Activated T-cell treated with anti-CD3 and anti-CD28 coated beads, Interleukin-2, amount 50 U/mL, for 24 hours (primary cell): ENCODE measurements at places on chromosomes 1 and 21.

GRCh38 chr1:240909701-240910457 is 297.9 kb upstream of the GREM2 start:
- DNase-seq = no peak

DNA sequence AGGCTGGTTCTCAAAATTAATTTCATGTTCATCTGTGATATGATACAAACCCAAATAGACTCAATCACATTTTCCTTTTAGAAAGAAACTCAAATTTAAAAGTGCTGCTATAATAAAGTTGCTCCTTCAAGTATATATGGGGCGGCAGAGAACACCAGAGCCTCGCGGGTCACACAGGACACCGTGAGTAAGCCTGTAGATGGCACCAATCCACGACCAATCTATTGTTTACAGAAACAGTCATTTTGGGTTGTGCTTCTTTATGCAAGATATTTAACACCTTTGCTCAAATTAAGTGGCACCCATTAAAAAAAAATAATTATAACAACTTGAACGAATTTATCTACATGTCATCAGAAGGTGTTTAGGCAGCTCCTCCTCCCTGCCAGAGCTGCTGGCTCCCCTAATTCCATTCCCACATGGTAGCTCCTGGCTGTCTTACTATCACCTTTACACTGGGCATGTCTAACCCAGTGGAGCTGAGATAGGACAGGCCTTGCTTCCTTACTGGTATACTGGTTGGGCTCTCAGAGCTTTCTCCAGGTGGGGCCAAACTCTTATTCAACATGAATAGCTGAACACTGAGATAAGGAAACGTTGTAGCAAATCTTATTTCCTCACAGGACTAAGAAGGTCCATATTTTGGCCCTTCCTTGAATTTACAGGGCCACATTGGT is 287.0 kb downstream of the SDCCAG8 start:
- no peak for DNase-seq

- no peak for DNase-seq
Measured at GRCh38 chr1:39113109-39113743, 87.1 kb downstream of the NDUFS5 start.

DNA sequence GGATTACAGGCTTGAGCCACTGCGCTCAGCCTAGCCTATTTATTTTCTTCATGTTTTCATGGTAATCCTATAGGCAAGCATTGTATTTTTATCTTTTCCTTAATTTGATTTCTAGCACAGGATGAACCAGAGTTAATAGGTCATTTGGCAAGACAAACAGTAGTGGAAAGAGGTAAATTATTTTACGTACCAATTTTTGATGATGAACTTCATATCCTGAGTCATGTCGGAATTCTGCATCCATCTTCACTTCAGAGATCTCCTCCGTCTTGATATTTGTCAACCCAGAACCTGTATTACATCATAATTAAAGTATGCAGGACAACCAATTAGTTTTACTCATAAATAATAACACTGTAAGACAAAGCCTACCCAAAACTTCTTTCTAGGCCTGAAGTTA is 162.6 kb downstream of the GABPA start:
- DNase-seq = no peak

DNA sequence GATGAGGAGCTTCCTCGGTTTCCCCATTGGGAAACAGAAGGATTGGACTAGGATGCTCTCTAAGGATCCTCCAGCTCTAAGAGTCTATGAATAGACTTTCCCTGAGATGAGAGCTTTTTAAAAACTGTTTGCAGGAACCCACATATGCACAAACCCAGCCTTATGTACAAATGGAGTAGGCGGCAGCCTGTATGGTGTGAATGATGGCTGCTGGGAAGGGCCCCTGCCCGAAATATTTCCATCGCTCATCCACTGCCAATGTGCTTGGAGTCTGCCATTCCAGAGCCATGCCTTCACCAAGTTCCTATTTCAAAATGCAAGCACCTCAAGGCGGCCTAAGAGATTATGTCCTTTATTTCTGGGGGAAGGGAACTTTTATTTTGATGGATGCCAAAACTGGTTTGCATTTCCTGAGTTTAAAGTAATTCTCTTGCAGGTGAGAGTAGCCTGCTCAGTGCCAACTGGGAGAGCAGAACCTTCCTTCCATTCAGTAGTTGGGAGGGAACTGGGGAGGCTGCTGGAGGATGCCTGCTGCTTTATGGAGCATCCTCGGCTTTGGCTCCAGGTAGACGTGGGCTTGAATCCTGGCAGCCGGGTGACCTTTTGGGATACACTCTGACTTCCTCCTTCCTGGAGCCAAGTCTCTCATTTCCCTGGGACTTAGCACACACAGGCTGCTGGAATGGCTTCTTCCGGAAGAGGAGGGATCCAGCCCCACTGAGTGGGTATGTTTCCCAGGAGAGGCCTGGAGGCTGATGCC is 165.9 kb downstream of the ACTL8 start:
- DNase-seq = no peak

DNA sequence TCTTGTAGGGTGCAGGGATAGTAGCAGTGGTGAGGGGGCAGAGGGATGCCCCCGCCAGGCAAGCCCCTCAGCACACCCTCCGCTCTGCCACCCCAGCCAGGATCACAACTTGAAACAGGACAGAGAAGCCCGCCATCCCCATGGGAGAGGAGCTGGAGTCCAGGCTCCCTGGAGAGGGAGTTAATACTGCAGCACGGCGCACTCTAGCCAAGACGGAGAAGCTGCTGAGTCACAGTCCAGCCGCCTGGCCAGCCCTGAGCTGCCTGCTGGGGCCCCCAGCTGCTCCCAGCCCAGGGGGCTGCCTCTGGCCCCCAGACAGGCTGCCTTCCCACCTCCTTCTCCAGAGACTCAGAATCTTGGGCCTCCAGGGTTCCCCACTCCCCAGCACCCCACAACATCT is 87.2 kb downstream of the SYT2 start:
- DNase-seq = no peak

GRCh38 chr1:183227422-183228346 is 41.6 kb downstream of the LAMC2 start:
- peak; percentile 47 for DNase-seq

GRCh38 chr1:202161151-202162046 is 997 bp upstream of the PTPN7 start:
- DNase-seq = peak; percentile 53

DNA sequence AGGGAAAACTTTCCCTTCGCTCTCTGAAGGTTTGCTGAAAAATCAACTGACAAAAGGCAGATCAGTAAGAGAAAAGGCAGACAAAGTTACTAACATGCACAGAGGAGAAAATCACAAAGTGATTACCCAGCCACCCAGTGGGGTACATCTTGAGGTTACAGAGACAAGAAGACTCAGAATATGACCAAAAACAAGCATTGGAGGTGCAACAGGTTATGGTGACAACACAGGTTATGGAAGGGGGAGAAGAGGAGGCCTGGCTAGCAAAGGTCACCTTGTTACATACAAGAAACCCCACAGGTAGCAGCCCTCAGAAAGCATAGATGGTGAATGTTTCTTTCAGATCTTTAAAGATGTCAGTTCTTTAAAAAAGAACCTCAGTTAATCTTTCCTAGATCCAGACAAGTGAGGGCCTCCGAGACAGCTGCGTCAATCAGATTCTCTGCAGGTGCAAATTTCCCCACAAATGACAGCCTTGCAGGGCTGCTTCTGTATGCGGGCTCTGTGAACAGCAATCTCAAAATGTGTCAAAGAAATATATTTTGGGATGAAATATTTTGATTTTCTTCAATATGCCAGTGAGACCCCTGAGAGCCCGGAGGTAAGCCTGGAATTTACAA is 207.6 kb upstream of the RAB4A start:
- no peak for DNase-seq

GRCh38 chr1:2642560-2643413 is 10.0 kb upstream of the MMEL1 start:
- peak; percentile 96 for DNase-seq

- no peak for DNase-seq
Measured at GRCh38 chr1:207673399-207673798, 28.5 kb downstream of the CR1L start.

GRCh38 chr21:44869781-44870747 is 3.4 kb downstream of the PTTG1IP start:
- no peak for DNase-seq

GRCh38 chr1:182690886-182691443 is 6.6 kb upstream of the RGS8 start:
- no peak for DNase-seq

- DNase-seq = no peak
Measured at GRCh38 chr1:63966016-63966415, 192.2 kb downstream of the ROR1 start.

GRCh38 chr1:113654883-113655282 is 104.4 kb downstream of the PHTF1 start:
- DNase-seq = no peak

DNA sequence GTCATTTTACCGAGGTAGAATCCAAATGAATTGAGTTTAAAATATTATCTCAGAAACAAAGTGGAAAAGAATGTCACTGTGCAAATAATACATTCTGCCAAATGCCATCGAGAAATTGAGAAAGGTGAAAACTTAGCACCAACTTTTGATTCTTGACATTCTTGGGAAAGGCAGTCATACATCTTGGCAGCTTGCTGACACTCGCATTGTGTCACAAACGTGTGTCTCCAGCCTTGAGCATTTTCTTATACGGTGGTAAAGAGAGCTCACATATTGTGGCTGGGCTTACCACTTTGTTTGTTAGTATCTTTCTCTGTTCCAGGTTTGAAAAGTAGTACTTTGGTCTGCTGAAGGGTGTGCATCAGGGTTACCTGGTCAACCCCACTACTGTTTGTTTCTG is 1456.1 kb downstream of the BRINP3 start:
- DNase-seq = no peak

DNA sequence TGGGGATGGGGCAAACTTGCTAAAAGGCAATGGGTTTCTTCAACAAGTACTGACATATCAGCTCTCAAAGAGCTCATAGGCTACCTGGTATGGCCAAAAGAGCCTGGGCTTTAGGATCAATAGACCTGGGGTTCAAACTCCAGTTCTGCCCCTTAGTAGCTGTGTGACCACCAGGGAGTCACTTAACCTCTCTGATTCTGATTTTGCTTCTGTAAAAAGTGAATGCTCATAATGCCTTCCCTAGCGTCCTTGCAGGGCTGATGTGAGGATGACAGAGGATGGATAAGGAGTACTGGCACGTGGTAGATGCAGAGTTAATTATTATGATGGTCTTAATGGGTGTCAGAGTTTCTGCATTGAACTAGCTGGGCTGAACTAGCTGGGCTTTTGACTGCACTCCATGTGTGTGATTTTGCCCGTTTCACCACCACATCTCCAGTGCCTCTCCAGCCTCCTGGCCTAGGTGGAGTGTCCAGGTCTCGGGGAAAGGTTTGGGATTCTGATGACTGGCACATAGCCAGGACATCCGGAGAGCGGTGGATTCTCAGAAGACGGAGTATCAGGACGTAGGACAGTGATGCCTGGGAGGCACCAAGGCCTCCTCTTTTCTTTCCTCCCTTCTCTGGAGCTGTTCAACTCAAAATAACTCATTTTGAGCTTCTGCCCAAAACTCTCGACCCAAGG is 15.2 kb downstream of the DISP3 start:
- DNase-seq = no peak

GRCh38 chr1:86872086-86872485 is 41.8 kb downstream of the SELENOF start:
- DNase-seq = no peak

- no peak for DNase-seq
Measured at GRCh38 chr1:119012383-119012782, 24.2 kb upstream of the TBX15 start.

DNA sequence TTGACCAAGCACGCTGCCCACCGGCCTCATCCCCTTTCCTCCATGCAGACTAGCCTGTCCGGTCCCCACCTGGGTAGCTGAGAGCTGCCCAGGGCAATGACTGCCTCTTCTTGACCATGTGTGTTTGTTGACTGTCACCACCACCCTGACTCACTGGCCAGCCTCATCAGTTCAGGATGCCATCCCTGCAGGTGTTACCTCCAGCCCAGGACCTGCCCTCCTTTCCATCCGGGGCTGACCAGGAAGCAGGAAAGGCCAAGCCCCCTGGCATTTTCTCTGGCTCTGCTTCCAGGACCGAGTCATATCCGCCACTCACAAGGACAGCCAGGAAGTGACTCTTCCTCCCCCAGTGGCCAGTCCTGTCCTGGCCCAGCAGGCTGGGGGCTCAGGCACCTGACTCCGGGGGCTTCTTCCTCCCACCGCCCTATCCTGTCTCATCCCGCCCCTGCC is 17.1 kb downstream of the EPHA2 start:
- DNase-seq = no peak

- DNase-seq = no peak
Measured at GRCh38 chr1:11563560-11564069, 84.7 kb downstream of the DISP3 start.

DNA sequence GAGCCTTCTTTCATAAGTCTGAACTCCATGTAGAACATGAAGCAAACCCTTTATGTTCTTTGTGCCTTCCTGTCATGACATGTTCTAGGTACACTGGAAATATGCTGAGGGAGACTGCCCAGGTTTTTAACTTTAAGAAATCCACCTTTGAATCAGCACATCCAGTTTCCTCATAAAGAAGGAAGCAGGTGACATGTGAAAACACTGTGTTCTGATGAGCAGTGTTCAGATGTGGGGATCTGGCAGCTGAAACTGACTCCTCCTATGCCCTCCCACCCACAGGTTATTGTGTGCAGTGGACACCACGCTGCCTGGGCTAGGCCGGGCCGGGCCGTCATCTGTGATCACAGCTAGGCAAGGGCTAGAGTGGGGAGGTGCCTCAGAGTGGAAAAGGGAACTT is 51.1 kb downstream of the CNN3 start:
- no peak for DNase-seq

- no peak for DNase-seq
Measured at GRCh38 chr21:45511007-45511406, 31.2 kb downstream of the SLC19A1 start.

DNA sequence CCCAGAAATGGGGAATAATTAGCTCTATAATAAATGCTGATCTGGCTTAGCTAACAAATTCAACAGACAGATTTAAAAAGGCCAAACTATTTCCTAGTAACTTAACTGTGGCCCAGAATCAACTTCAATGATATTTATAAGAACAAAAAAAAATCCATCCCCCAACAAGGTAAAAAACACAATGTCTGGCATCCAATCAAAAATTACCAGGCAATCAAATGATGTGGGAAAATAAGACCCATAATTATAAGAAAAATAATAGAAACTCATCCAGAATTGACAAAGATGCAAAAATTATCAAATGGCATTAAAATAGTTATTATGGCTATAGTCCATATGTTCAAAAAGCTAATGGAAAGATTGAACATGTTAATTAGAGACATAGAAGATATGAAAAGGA is 42.4 kb upstream of the CDC14A start:
- DNase-seq = no peak
